ENCODE measurements at places on chromosomes 16 and 17.

GRCh38 chr16:85321509-85322271 lies 209.4 kb upstream of the CIBAR2 start:
- peak; percentile 82 for DNase-seq

DNA sequence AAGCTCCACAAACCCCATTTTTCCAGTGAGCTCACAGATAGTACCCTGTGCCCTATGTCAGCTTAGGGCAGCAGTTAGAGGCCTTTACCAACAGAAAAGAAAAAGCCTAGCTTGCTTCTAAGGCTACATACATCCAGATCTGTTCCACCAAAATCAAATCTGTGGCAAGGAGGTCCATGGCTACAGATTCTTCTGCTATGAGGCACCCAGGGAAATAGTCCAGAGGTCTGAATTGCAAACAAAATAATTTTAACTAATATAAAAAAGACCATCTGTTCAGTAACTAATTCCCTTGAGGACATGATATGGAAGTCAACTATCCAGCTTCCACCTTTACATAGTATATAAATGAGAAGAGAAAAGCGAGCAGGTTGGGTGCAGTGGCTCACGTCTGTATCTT lies 129.3 kb downstream of the PARN start:
- no peak for DNase-seq

- DNase-seq: no peak
Observed at GRCh38 chr16:27424772-27425498, 23.0 kb downstream of the IL21R start.

DNA sequence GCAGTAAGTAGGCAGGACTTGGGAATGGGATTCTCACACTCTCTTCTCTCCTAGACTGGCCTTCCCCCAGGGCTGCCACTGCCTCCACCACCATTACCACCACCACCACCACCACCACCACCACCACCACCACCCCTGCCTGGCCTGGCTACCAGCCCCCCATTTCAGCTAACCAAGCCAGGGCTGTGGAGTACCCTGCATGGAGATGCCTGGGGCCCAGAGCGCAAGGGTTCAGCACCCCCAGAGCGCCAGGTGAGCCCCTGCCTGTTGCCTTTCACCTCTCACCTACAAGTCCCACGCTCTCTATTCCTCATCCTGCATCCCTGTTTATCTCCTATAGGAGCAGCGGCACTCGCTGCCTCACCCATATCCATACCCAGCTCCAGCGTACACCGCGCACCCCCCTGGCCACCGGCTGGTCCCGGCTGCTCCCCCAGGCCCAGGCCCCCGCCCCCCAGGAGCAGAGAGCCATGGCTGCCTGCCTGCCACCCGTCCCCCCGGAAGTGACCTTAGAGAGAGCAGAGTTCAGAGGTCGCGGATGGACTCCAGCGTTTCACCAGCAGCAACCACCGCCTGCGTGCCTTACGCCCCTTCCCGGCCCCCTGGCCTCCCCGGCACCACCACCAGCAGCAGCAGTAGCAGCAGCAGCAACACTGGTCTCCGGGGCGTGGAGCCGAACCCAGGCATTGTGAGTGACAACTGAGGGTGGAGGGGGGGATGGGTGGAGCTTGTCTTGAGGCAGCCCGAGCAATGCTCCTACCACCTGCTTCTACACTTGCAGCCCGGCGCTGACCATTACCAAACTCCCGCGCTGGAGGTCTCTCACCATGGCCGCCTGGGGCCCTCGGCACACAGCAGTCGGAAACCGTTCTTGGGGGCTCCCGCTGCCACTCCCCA lies 7.9 kb upstream of the TMEM88 start:
- DNase-seq: no peak

- DNase-seq: no peak
Observed at GRCh38 chr16:85429776-85430522, 183.2 kb upstream of the GSE1 start.

- no peak for DNase-seq
Observed at GRCh38 chr17:83050651-83051395, 28.6 kb upstream of the METRNL start.

DNA sequence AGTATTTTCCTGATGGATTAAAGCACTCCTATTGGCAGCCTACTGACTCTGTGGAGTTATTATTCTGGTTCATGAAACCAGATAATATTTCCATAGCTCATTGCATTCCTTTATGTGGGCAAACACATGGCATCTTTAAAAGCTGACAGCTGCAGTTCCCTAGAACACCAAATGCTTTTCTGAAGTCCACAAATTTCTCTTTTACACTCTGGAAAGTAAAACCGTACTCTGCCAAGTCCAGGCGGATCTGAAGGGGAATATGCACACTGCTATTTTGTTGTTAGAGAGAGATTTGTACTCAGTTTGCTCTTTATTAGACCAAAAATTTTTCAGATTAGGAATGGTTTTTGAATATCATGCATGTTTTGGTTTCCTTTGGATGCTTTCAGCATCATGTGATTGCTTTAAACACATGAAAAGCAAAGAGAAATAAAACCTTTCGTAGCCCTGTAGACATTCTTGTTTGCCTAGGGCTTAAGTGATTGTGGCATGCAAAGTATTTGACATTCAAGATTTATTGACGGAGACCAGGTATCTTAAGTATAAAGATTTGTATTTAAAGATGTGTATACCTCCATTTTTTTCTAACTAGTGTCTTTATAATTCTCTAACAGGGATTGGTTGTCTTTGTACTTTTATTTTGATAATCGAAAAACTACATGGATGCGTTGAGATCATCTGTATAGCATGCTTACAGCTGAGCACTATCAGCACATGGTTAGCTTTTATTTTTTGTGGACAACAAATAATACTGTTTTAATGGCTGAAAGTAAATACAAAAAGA lies 19.5 kb downstream of the SEC14L1 start:
- no peak for DNase-seq

DNA sequence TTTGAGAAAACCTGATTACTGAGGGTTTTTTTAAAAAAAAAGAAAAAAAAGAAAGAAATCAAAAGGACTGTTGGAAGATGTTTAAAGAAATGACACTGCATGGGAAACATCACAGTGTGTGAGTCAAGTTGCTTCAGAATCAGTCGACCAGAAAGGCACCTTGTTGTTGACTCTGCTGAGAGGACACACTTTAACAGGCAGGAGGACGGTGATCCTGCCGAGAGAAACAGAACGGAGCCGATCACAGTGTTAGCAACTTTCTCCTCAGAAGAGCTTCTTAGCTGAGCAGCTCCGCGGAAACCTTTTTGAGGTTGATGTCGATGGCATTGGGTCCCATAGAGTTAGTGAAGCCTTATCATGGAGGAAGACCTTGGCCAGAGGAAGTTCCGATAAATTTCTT lies 538.7 kb downstream of the RBFOX1 start:
- DNase-seq: no peak

GRCh38 chr17:47693731-47694580 lies at the start of gene TBKBP1:
TSS of gene TBKBP1 (plus strand) at chr17:47694161. CDS start at chr17:47696113, 1,952 bp downstream.
- peak; percentile 59 for DNase-seq

- DNase-seq: no peak
Observed at GRCh38 chr16:1109648-1110047, 13.6 kb upstream of the C1QTNF8 start.

GRCh38 chr16:88447881-88448280 lies 5.2 kb upstream of the ZFPM1 start:
- no peak for DNase-seq

GRCh38 chr17:82657926-82658325 lies 9.7 kb upstream of the WDR45B start:
- DNase-seq: no peak

DNA sequence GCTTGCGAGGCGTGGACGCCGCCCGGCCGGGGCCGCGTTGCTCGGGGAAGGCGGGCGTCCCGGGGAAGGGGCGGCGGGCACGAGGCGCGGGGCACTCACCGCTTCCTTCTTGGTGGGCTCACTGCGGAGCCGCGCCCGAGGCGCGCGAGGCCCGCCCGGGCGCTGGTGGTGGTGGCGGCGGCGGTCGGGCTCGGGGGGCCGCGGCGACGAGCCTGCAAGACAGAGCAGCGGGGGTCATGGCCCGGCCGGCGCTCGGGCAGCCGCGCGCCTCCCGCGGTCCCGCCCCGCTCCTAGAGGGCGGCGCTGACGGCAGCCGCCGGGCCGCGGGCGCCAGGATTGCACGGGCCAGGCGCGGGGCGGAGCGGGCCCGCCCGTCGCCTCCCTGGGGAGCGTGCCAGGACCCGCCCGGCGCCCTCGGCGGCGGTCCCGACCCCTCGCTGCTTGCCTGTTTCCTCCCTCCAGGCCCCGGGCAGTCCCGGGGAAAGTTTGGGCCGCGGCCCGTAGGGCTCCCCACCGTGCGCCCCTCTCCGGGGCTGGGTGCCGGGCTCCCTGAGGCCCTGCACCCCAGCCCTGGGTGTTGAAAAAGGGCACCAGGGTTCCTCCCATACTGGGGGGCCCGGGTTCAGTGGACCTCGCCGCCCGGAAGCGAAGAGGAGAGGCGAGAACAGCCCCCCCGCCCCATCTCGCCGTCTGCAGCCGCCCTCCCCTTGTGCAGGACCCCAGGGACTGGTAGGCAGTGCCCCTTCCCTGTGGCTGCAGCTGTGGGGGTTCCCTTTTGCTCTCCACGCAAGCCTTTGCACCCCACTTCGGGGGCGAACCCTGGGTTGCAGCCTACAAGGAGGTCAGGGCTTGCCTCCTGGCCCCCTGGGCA lies at the start of gene C16orf74:
Gene C16orf74, minus strand, starts transcription at position 270 of the 871 bp plus-strand sequence. CDS start 15,879 bp downstream, outside the sequence.
- peak; percentile 82 for DNase-seq

- no peak for DNase-seq
Observed at GRCh38 chr17:77515227-77515626, 374.5 kb downstream of the SEC14L1 start.

GRCh38 chr17:40097931-40098845 lies 2.2 kb downstream of the NR1D1 start:
- no peak for DNase-seq

DNA sequence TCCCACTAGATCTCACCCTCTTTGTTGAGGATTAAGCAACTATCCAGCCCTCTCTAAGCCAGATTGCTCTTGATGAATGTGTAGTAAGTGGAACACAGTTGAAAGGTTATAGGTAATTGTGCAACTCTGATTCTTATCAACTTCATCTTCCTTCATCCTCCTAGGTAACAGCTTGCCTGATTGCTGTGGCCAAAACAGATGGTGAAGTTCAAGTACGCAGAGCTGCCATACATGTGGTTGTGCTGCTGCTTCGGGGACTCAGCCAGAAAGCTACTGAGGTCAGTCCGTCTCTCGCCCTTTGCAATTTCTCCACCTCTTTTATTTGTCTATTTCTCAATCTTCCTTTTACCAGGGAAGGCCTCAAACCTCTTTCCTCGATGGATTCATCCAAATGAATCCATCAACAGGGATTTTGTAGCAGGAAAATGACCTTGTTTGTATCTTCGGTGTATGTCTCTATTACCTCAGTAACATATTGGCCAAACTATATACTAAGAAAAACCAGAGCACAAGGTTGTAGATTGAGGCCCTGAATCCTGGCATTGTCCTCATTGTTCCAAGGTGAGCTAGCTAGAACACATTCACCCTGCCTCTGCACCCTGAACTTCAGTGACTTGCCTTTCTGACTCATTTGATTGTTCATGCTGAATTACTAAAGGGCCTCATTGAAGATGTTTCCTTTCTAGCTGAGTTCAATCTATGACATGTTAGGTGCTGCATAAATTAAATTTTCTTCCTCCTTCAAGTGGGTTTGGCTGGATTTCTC lies 65.1 kb upstream of the HAS3 start:
- no peak for DNase-seq

Data from H54 (cell line).